ENCODE measurements at places on chromosomes 11 and 22.

DNA sequence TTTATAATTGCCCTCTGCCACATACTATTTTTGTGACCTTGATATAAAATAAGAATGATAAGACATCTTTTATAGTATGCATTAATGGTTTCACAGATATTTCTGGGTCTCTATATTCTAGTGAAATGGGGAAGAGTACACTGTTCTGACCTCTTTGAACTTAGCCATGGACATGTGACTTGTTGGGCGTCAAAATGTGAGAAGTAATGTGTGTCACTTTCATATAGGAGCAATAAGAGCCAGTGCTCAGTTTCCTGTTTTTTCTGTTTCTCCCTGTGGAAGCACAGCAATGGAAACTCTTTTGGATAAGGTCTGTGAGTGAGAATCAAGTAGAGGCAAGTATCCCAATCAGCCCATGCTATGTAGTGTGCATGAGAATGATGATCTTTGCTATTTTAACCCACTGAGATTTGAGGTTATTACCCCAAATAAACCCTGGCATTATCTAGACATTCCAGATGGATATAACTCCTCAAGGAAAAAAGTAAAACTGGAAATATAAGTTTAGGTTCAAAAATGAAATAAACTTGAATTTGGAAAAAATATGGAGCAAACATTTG, 60.7 kb downstream of the RAB38 start:
- DNase-seq: no peak

GRCh38 chr22:37461961-37462360, 24.2 kb downstream of the MFNG start:
- DNase-seq: no peak

- DNase-seq: no peak
Observed at GRCh38 chr11:31337806-31338205, 31.7 kb downstream of the DCDC1 start.

DNA sequence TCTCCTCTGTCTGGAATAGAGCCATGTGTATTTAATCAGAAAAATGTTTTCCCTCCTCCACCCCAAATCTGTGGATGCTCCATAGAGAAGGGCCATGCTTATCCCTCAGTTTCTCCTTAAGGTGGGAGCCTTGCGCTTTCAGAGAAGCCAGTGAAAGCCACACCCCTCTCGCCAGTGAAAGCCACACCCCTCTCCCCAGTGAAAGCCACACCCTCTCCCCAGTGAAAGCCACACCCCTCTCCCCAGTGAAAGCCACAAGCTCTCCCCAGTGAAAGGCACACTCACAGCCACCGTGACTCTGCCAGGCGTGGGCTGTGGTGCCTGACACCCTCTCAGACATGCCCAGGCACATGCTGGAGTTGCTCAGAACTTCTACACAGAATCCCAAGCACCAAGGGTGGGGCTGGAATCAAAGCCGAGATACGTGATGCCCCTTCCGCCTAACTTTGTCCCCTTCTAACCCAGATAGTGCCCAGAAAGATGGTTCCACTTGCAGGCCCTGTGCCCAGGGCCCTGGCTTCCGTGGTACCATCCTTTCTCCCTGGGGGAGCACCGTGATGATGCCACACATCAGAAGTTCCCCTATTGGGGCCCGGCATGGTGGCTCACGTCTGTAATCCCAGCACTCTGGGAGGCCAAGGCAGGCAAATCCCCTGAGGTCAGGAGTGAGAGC, 16.5 kb upstream of the PRR5 start:
- DNase-seq: peak; percentile 83

GRCh38 chr11:94424011-94424410, 22.8 kb upstream of the GPR83 start:
- no peak for DNase-seq

DNA sequence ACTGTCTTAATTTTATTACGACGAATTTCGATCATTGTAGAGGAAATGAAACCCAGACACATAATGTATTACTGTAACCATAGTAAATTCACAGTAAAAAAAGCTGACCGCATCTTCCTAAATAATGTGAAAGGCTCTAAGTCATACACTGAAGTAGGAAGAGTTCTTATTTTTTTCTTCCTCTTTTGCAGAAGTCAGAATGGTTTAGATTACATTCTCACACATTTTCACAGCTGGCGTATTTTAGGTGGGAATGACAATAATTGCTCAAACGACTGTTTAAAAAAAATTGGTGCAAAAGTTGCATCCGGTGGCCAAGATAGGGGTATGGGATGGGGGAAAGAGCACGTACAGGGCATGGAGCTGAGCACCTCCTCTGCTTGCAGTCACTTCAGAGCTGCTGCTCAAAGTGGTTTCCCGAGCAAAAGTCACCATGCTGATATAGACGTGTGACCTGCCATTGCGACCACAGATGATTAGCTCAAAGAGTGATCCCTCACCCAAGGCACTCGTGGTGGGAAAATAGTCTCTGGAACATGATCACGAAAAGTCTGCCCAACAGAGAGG, 35.3 kb downstream of the MMP13 start:
- no peak for DNase-seq

DNA sequence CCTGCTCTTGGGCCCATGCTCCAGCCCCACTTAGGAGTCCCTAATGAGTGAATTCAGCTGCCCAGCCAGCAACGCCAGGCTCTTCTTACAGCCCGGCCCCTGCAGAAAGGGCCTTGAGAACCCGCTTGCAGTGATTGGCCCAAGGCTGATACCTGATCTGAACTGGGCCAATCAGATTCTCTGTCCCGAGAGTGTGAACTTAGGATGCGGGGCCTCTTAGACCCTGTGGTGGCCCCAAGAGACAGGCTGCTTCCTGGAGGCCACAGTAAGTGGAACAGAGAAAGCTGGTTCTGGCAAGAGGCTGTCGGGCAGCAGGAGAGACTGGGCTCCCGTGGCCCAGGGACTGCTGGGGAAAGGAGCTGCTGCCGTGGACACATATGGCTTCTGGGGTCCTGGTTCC, 11.5 kb downstream of the VSTM5 start:
- no peak for DNase-seq

DNA sequence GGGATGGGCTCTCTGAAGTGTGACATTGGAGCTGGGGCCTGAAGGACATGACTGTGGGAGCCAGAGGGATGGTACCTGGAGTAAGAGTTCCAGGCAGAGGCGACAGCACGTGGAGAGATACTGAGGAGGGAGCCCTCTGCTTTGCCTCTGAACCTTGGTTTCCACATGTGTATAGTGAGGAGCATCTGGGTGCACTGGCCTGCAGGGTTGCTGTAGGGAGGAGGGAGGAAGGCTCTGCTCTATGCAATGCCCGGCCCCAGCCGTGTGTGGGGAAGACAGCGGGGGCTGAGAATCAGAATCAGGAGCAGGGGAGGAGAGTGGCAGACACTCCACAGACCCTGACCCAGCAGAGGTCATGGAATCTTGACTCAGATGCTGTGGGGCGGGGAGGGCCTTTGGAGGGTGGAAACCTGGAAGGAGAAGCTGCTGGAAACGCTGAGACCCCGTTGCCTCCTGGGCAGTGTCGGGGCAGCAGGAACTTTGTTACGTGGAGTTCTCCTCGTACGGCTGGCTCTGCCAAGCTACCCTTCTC, 4.0 kb downstream of the SCYL1 start:
- no peak for DNase-seq

DNA sequence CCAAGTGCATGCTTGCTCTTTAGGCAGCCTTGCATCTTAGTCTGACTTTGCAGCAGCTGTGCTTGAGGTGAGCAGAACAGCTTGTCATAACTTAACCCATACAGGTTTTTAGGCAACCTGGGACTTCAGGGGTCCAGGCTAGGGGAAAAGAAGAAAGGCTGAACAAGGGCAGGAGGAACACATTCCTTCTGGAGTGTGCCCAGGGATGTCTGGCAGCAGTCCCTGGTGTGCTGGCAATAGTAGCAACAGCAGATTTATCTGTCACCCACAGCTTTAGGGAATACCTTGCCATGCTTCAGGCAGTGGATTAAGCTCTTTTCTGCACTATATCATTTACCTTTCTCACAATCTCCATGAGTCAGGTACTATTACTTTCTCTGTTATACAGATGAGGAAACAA, 513.0 kb downstream of the RAB38 start:
- DNase-seq: no peak

DNA sequence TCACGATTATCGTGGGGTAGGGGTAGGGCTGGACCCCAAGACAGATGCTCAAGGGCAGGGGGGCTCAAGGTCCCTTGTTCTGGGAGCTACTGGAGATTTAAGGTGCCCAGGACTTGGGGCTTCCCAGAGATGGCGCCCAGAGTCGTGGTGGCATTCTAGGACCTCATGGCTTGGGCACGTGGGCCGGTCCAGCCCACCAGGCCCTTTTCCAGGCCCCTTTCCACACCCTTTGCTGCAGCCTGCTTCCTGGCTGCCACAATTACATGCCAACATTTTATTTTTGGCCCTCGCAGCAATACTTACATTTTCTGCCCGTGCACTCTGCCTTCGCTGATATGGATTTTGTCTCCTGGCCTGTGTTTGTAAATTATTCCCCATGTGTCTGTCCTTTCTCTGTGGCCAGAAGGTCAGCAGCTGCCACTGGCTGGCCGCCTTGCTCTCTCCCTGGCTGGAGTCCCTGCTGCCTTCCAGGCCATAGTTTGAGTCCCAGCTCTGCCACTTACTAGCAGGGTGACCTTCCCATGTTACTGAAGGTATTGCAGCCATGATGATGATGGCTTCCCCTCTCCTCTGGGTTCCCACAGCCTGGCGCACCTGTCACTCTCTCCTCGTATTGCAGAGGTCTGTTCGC, 11.2 kb downstream of the MB start:
- DNase-seq: no peak

DNA sequence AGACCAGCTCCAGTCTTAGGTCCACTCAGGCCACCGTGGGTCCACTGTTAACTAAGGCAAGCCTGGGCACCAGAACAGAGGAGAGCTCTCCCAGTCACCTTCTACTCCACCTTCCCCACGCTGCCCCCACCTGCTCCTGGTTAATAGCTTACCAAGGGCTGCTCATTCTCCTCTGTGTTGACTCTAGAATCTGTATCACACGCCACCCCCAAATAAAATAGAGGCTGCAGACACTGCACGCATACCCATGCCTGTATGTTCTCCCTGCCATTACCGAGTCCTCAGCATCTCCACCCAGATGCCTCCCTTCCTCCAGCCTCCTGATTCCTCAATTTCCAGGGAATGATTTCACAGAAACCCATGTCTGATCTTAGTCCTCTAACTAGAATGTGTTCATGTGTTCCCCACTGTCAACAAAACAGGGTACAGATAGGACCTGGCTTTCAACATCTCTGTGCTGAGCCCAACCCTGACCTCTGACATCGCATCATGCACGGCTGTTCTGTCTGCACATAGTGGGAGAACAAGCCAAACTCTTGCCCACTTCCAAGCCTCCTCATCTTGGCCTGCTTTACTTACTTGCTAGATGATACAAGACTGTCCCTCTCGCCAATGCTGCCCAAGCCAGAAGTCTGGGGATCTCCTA, 49.8 kb downstream of the SMCO4 start:
- DNase-seq: no peak

DNA sequence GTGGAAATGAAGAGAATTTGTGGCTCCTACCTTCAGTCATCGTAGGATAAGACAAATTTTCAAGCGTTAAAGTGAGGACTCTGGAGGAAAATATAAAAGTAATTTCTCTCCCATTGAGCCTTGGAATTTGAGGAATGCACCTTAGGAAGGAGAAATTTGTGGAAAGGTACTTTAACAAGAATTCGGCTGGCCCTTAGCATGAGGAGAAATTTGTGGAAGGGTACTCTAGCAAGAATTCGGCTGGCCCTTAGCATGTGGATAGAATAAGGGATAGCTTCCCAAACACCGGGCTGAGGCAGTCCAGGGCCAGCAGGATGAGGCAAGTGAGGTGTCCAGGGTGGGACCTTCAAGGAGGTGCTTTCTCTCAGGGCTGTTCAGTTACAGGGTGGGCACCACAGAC, 33.2 kb upstream of the FAR1 start:
- DNase-seq: no peak

DNA sequence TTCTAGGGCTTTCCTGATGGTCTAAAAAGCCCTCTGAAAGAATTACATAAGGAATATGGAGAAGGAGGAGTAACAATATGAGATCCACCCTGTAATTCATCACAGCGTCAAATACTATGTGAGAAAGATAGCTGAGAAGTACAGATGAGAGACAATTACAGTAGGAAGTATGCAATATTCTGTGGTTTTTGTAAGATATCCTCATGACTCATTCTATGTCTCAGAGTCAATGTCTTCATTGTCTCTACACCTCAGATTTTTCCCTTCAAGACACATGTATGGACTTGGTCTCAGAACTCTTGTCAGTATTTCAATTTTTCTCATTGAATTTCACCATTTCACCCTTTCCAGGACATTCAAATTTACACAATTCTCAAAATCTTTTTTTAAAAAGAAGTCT, 343.3 kb upstream of the CTSC start:
- DNase-seq: no peak

GRCh38 chr22:42052765-42053164, 17.8 kb downstream of the NAGA start:
- DNase-seq: no peak

DNA sequence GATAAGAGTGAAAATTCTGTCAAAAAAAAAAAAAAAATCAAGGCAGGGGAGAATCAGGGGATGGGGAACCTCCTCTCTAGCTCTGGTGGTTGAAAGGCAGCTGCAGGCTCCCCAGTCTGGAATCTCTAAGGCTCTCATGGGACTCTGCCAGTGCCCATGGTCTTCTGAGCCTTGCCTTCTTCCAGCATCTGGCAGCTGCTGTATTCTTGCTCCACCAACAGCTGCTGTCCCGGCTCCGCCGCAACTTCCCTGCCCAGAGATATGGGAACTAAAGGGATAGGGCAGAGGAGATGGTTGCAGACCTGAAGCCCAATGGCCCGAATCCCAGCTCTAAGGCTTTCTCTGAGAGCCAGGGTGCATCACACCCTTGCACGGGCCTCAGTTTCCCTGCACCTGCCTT, 49.5 kb upstream of the PHF21B start:
- no peak for DNase-seq

DNA sequence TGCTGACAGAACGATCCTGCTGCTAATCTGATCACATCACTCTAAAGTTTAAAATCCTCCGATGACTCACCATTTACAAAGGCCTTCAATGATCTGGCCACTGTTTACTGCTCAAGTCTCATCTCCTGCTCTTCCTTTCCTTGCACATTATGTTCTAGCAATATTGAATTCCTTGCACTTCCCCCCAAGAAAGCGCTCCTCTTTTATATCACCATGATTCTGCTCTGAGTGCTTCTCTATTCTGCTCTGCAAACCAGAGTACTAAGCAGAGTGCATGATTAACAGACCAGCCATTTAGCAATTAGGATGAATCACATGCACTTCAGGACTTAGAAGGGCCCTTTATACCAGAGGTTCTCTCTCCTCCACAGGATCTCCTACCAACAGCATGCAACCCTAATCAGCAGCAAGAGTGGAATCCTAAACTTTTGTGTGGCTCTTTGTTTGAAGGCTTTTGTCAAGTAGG, 1122.8 kb upstream of the CCDC90B start:
- no peak for DNase-seq

- DNase-seq: no peak
Observed at GRCh38 chr22:43338766-43339345, 4.3 kb downstream of the SCUBE1 start.

Measured in T47D (cell line).